Left lung (tissue), 14 donors: ENCODE measurements at places on chromosomes 1 and 21. TPM values are rescaled to one million over a fixed set of nuclear protein-coding genes. Genes with fewer than 3 reads are reported as not detected.

GRCh38 chr21:45027241-45028196 is 46.9 kb upstream of the ADARB1 start:
- H3K4me3 ChIP-seq = no peak overlapping the region
- H3K4me1 ChIP-seq = peaks cover 23% of the 10 kb centered on the region
- no peaks in the 10 kb centered on the region for H3K27me3 ChIP-seq
- no peaks in the 10 kb centered on the region for H3K36me3 ChIP-seq
- no peak overlapping the region for H3K27ac ChIP-seq

DNA sequence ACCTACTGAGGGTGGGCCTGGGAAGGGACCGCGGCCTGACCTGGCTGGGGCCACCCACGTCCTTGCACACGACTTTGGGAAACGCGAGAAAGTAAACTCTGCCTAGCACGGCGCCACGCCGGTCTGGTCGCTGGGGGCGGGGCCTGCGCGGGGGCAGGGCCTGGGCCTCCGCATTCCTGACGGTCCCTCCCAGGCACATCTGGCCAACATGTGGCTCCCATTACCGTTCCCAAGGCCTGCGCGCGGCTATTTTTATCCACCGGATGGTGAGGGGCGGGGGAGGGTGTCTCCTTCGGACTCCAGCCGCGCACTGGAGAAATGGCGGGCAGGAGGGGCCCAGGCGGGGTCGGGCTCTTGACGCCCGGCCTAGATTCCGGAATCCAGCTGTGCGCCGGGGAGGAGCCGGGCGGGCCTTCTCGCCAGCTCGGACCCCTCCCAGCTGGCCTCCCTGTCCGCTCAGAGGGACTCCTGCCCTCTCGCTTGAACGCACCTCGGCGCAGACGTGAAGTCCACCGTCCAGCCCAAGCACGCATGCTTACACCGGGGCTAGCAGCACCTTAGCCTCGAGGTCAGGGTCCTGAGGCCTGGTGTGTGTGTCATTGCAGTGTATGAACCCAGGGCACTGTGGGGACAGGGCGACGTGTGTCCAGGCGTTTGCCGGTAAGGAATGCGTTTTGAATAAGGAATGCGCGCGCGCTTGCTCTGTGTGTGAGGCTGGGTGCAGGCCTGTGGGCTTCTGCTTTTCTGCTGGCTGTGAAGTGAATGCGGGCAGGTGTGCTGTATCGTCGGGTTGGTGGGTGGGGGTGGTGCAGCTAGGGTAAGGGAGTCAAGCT is 2.1 kb downstream of the EVA1B start:
- H3K4me3 ChIP-seq = peak overlapping the region; percentile 42
- peak; percentile 88 for DNase-seq
- peak overlapping the region; percentile 67 for H3K27ac ChIP-seq
- peaks cover 4% of the 10 kb centered on the region for H3K36me3 ChIP-seq
- peaks cover 12% of the 10 kb centered on the region for H3K4me1 ChIP-seq

- H3K36me3 ChIP-seq = no peaks in the 10 kb centered on the region
- H3K27me3 ChIP-seq = no peaks in the 10 kb centered on the region
- peaks cover 6% of the 10 kb centered on the region for H3K4me1 ChIP-seq
- H3K27ac ChIP-seq = no peak overlapping the region
- H3K4me3 ChIP-seq = no peak overlapping the region
Observed at GRCh38 chr1:55812281-55812680, 597.1 kb upstream of the USP24 start.

DNA sequence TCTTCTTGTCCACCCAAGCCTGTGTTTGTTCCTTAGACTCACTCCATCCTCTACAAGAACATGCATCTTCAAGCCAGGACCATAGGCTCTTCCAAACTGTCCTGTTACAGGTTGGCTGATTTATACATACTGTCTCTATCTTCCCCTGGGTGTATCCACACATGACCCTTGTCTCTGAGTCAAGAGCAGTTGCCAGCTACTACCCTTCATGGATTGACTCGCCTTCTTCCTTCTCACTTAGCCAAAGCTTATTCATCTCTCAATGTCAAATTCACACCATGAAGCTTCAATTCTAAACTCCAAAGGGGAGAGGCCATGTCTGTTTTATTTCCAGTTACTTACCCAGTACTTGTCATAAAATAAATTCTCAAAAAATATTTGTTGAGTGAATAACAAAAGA is 64.1 kb upstream of the CACHD1 start:
- DNase-seq = no peak
- no peaks in the 10 kb centered on the region for H3K4me1 ChIP-seq
- no peaks in the 10 kb centered on the region for H3K36me3 ChIP-seq
- H3K27me3 ChIP-seq = no peaks in the 10 kb centered on the region

DNA sequence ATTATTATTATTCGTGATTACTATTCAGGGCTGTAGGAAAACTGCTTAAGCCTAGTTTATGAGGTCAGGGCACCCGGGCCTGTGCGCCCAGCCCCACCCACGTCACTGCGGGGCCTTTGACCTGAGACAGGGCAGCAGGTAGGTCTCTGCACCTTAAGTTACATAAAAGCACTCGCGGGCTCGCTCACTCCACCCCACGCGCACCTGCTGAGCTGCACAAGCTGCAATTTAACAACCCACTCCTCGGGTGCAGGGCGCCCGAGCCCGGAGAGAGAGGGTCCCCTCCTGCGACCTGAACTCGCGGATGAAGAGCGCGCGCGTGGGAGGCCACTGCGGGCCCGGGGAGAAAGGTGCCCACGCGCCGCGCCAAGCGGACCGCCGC is 477 bp downstream of the ICMT start:
- peaks cover 28% of the 10 kb centered on the region for H3K27me3 ChIP-seq
- peak overlapping the region; percentile 68 for H3K27ac ChIP-seq
- H3K4me3 ChIP-seq = peak overlapping the region; percentile 59
- peaks cover 38% of the 10 kb centered on the region for H3K36me3 ChIP-seq
- no peak for DNase-seq

DNA sequence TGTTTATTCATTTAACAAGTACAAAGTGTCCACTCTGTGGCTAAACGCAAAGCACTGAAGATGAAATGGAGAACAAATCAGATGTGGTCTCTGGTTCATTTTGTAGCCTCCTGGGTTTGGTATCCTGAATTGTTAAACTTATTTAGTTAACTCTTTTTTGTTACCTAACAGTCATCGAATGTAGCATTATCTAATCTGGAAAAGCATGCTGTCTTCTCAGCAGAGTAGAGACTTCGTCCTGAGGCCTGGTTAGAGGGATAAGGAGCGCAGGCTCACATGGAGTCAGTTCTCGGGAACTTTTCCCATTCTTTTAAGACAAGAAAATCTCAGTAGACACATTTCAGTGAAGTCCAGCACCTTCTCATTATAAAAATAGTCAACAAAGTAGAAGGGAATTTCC is 33.1 kb upstream of the SH3D21 start:
- peaks cover 8% of the 10 kb centered on the region for H3K4me1 ChIP-seq
- H3K27me3 ChIP-seq = no peaks in the 10 kb centered on the region
- no peak for DNase-seq
- H3K36me3 ChIP-seq = peaks cover 56% of the 10 kb centered on the region
- H3K4me3 ChIP-seq = no peak overlapping the region
- no peak overlapping the region for H3K27ac ChIP-seq

DNA sequence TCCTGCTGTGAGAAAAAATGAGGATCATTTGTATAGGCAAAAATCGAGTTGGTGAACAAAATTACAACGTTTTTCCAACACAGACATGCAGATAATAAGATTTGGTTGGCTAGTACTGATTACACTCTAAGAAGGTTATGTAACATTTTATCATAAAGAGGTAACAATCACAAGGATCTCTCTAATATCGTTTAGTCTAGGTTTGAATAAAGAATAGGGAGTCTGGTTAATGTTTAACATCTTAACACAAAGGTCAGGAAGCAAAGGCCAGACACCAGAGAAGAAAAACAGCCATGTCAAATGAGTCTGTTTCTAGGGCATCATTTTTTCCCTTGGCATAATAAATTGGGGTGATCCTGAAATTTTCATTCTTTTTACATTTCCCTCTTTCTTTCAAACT is 207.4 kb upstream of the CHRM3 start:
- no peaks in the 10 kb centered on the region for H3K27me3 ChIP-seq
- H3K27ac ChIP-seq = no peak overlapping the region
- no peaks in the 10 kb centered on the region for H3K36me3 ChIP-seq

- DNase-seq = no peak
- H3K27me3 ChIP-seq = no peaks in the 10 kb centered on the region
- H3K27ac ChIP-seq = no peak overlapping the region
- H3K4me1 ChIP-seq = no peaks in the 10 kb centered on the region
- no peak overlapping the region for H3K4me3 ChIP-seq
- H3K36me3 ChIP-seq = no peaks in the 10 kb centered on the region
Observed at GRCh38 chr1:222106377-222106776, 364.5 kb upstream of the DUSP10 start.

The C1orf87 gene
- 2.5 TPM for total RNA-seq

DNA sequence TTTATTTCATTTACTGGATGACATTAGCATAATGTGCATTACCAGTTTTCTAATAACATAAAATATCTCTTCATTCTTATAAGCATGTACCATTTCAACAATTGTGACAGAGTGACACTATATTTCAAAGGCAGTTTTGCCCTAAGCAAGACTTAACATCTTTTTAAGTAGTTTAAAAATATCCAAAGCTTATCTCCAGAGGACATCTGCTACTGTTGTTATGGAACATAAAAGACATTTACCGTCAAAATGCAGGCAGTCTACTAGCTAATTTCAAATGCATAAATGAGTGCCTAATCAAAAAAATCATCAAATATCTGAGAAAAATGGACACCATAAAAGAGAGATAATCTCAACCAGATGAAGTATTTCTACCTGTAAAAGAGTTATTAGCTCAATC is 782.4 kb upstream of the BRINP3 start:
- H3K27ac ChIP-seq = no peak overlapping the region
- H3K4me3 ChIP-seq = no peak overlapping the region
- no peaks in the 10 kb centered on the region for H3K27me3 ChIP-seq
- H3K36me3 ChIP-seq = no peaks in the 10 kb centered on the region
- DNase-seq = no peak
- H3K4me1 ChIP-seq = no peaks in the 10 kb centered on the region

DNA sequence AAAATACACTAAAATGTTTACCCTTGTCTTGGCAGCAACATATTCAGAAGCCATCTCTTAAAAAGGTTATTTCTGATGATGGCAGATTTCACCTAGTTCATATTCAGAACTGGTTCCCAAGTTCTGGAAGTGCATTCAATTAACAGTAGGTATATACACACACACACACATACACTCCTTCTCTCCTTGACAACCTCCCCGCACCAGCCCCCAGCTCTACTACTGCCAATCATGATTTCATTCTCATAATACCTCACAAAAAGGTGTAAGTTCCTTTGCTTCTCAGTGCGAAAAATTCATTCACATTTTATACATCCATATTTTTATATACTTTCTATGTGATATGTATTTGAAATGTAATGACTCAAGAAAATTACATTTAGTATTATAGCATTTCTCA is 228.1 kb upstream of the ST6GALNAC5 start:
- H3K4me1 ChIP-seq = no peaks in the 10 kb centered on the region
- no peak overlapping the region for H3K4me3 ChIP-seq
- H3K27ac ChIP-seq = no peak overlapping the region
- DNase-seq = no peak
- H3K27me3 ChIP-seq = no peaks in the 10 kb centered on the region

DNA sequence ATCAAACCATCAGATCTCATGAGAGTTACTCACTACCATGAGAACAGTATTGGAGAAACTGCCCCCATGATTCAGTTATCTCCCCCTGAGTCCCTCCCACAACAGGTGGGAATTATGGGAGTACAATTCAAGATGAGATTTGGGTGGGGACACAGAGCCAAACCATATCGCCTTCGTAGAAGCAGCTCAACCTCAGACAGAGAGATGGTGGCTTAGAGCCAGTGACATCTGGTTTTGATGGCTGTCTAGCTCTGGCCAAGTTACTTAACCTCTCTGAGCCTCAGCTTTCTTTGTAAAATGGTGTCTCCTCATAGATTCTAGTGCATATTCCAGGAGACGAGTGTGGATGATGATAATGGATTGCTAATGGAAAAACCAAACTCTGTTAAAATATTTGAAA is 27.2 kb downstream of the MX1 start:
- no peaks in the 10 kb centered on the region for H3K4me1 ChIP-seq
- no peaks in the 10 kb centered on the region for H3K27me3 ChIP-seq
- no peak overlapping the region for H3K27ac ChIP-seq
- H3K4me3 ChIP-seq = no peak overlapping the region

GRCh38 chr1:224266105-224266914 is 63.7 kb downstream of the NVL start:
- no peaks in the 10 kb centered on the region for H3K27me3 ChIP-seq
- no peak overlapping the region for H3K27ac ChIP-seq
- no peaks in the 10 kb centered on the region for H3K4me1 ChIP-seq
- DNase-seq = no peak
- no peak overlapping the region for H3K4me3 ChIP-seq

DNA sequence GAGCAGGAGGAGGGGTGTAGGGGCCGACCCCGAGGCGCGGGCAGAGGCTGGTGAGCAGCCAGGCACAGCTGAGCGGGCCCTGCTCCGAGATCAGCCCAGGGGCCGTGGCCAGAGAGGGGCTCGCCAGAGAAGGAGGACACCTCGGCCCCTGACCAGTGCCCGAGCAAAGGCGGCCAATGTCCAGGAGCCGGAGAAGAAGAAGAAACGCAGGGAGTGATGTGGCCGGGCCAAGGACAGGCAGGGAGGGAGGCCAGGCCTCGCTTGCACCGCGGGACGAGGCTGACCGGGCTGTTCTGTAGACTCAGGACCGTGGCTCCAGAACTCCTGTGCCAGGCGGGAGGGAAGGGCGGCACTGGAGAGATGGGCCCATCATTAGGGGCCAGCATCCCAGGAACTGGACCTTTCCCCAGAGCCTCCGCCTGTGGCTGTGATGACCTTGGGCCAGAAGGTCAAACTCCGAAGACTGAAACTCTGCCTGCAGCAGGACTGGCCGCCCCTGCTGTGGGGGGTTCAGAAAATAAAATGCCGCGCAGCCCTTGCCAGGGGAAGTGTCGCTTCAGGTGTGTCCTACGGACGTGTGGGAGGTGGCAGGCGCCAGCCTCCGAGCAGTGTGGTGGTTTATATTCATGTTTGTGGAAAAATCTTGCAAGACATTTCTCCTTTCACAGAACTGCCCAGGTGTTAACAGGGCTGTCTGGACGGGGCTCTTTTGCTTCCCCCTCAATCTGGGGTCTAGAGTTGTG is 14.4 kb downstream of the RRP1 start:
- no peak overlapping the region for H3K4me3 ChIP-seq
- no peaks in the 10 kb centered on the region for H3K36me3 ChIP-seq
- peaks cover 18% of the 10 kb centered on the region for H3K4me1 ChIP-seq
- no peak overlapping the region for H3K27ac ChIP-seq
- DNase-seq = peak; percentile 77

The TAS1R1 gene
- total RNA-seq = not detected

- no peaks in the 10 kb centered on the region for H3K36me3 ChIP-seq
- peak; percentile 92 for DNase-seq
- peak overlapping the region; percentile 68 for H3K27ac ChIP-seq
- no peaks in the 10 kb centered on the region for H3K27me3 ChIP-seq
- no peak overlapping the region for H3K4me3 ChIP-seq
- no peaks in the 10 kb centered on the region for H3K4me1 ChIP-seq
Observed at GRCh38 chr21:42262831-42263231, 43.9 kb downstream of the ABCG1 start.

- H3K27ac ChIP-seq = no peak overlapping the region
- H3K36me3 ChIP-seq = no peaks in the 10 kb centered on the region
- no peaks in the 10 kb centered on the region for H3K27me3 ChIP-seq
- no peak overlapping the region for H3K4me3 ChIP-seq
- no peak for DNase-seq
Observed at GRCh38 chr1:65457868-65458267, 37.4 kb downstream of the LEPR start.

- H3K27ac ChIP-seq = no peak overlapping the region
- no peak for DNase-seq
- no peaks in the 10 kb centered on the region for H3K27me3 ChIP-seq
- no peak overlapping the region for H3K4me3 ChIP-seq
- H3K4me1 ChIP-seq = no peaks in the 10 kb centered on the region
- no peaks in the 10 kb centered on the region for H3K36me3 ChIP-seq
Observed at GRCh38 chr1:192749349-192749748, 59.5 kb upstream of the RGS2 start.
